Activated CD4-positive, CD25-positive, alpha-beta regulatory T cell treated with anti-CD3 and anti-CD28 coated beads, Interleukin-2, amount 50 U/mL, for 24 hours (primary cell): ENCODE measurements at places on chromosomes 12 and 14.

GRCh38 chr14:58428118-58428683 is 682 bp downstream of the KIAA0586 start:
- ATAC-seq = no peak

- no peak for ATAC-seq
Measured at GRCh38 chr12:75937486-75937885, 94.1 kb downstream of the PHLDA1 start.

DNA sequence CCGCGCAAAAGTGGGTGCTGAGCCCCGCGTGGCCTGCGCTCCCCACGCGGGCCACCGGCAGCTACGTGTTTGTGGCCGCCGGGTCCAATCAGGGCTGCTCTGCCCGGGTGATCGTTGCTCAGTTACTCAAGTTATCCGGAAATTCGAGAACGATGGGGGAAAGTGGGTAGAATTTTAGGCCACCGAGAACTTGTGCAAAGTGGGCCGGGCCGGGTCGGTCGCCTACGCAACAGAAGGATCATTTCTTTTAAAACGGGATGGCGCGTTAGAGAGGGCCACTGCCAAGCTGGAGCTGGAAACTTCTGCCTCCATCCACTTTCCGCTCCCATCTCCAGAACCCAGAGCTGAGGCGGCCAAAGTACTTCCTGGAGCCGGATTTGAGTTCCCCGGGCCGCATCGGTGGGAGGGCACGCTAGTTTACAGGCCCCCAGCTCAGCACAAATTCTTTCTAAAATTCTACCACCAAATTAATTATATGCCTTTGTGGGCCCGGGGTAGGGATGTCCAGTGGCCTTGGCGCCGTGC is 3.5 kb downstream of the RFX4 start:
- ATAC-seq = no peak

DNA sequence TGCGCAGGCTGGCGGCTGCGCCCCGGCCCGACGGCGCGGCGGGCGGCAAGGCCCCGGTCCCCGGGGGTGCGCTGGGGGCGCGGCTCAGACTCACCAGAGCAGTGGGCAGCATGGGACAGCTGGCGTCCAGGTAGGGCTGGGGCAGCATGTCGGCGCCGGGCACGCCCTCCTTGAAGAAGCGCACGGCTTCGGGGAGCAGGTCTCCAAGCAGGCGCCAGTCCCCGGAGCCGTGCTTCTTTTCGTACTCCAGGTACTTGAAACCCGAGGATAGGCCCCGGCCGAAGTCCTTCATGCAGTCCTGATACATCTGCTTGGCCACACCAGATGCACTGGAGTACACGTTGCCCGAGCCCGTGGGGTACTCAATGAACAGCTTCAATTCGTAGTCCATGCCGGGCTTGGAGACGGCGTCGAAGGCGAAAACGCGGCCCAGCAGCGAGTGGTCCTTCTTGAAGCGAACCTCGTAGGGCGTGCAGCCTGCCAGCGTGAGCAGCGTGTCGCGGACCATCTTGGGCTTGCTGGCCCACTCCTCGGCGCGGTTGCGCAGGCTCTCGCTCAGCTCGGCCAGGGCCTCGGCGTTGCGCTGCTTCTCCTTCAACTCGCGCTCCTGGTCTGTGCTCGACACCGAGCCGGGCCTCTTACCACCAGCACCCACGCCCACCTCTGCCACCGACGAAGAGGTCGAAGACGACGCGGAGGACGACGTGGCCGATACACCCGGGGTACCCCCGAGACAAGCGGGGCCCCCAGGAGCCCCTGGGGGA is 2.2 kb downstream of the IRF2BPL start:
- no peak for ATAC-seq

DNA sequence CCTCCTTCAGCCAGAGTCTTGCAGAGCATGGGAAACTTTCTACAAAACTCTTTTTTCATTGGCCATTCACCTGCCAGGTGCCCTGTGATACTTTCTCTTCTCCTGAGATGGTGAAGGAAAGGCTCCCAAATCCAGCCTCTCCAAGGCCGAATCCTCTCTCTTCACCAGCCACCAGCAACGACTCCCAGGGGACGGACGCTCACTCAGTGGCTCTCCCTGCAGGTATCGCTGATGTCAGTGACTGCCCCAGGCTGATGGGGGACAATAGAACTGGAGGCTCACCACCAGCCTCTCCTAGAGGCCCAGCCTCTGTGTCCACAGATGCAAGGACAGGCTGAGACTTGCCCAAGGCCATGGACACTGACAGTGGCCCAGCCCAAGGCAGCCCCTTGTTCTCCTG is 204.1 kb downstream of the BCL11B start:
- no peak for ATAC-seq

DNA sequence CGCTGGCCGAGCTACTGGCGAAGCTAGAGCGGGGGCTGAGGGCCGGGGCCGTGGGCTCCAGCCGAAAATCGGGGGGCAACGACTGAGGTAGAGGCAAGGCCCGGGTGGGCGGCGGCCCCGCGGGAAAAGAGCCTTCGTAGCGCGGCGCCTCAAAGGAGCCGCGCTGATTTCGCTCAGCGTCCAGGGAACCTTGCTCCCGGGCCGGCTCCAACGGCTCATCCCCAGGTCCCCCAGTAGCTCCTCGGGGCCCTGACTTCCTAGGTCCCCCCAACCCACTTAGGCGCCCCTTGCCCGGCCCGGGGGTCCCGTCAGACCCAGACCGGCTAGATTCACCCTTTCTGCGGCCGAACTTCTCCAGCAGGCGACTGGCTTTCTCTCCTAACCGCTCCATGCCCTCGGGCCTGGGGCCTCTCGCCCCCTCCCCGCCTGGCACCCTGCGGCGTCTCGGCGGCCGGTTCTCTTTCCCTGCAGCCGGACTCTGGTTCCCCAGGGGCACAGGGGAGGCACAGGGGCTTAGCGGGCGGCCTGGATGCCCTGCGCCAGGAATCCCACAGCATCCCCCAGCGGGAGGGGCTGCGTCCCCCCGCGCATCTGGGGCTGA is 375 bp downstream of the AJUBA start:
- no peak for ATAC-seq
